ENCODE measurements at places on chromosomes 1 and 21. TPM values are rescaled to one million over a fixed set of nuclear protein-coding genes. Genes with fewer than 3 reads are reported as not detected.
A peak's percentile ranks its signal among the peaks of the same experiment; 100 is the strongest.

- no peak for DNase-seq
These were observed 8.1 kb downstream of the PSMG1 start for GRCh38 chr21:39175154-39175553.

GRCh38 chr1:114218361-114219171 is 64.9 kb upstream of the SYT6 start:
- DNase-seq, result no peak

- no peak for DNase-seq
These were observed 3.5 kb upstream of the VASH2 start for GRCh38 chr1:212946872-212947271.

DNA sequence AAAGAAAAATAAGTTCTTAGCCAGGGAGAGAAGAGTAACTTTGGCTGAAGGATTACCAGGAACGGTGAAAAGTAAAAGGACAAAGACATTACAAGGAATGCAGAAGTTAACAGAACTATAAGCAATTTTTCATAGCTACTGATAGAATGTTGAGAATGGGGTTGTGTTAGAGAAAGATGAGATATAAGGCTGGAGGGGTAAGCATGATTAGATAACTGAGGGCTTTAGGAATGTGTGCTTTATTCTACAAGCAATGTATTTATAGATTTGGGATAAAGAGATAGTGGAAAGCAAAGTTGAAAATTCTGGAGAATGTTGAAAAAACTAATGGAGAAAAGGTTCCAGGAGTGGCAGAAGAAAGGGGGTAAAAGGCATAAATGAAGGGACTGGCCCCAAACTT is 65.4 kb upstream of the PTCH2 start:
- no peak for DNase-seq

Gene S1PR1
- total RNA-seq, result 14.2 TPM

DNA sequence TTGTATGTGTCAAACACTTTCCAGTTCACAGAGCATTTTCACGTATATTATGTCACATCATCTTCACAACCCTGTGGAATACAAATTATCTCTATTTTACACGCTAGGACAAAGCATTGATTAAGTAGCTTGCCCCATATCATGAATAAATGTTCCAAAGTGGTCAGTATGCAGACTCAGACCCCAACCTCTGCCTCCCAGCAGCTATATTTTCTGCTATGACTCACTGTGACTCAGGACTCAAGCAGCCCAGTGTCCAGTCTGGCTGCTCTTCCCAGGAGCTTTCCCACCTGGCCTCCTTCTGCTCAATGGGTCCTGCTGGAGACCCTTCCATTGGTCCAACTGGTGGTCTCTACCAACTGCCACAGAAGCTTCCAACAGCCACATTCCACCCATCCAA is 56.0 kb upstream of the RAP1A start:
- DNase-seq, result no peak

Gene LRRC39
- 0.43 TPM for total RNA-seq

- no peak for DNase-seq
These were observed 53.4 kb upstream of the ATP5PO start for GRCh38 chr21:33968995-33969348.

Gene PTPRU
- total RNA-seq, result 45.2 TPM

Gene RPTN
- not detected for total RNA-seq

DNA sequence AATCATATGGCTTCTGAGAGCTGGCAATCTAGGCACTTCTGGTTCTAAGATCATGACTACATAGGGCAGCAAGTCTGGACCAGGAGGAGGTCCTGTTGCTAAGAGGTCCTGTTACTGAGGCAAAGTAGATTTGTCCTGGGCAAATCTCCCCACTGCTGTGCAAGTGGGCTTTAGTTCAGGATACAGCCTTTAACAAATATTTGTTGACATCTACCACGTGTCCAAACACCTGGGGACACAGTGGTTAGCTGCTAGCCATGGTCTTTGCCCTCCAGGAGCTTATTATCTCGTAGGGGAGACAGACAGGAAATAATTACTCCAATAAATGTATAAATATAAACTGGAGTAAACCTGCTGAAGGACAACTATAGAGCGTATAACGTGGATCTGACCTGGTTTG is 3.2 kb downstream of the CGN start:
- DNase-seq, result no peak

DNA sequence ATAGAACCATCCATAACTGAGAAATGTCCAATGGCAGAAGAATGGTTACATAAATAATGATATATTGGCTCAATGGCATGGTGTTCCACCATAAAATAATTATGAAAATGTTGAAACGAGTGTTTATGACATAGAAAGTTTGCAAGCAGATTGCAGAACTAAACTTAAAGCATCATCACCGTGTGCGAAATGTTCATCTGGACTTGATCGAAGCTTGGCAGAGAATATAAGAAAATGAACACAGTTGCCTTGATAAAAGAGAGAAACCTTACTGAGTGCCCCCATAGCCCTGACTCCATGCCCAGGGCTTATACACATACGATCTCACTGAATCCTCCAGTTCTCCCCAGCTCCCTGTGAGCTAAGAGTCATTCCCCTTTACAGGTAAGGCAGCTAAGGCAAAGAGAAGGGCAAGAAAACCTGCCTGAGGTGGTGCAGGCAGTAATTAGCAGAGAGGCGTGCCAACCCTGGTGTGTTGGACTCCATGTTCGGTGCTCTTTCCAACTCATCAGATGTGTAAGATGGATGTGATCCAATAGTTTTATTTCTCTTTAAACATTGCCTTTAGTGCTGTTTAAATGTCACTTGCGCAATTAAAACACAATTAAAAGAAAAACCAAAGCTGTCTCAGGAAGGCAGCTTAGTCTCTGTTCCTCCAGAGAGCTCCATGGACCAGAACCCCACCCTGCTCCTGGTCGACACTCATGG is 21.8 kb upstream of the SPOCD1 start:
- DNase-seq, result no peak

DNA sequence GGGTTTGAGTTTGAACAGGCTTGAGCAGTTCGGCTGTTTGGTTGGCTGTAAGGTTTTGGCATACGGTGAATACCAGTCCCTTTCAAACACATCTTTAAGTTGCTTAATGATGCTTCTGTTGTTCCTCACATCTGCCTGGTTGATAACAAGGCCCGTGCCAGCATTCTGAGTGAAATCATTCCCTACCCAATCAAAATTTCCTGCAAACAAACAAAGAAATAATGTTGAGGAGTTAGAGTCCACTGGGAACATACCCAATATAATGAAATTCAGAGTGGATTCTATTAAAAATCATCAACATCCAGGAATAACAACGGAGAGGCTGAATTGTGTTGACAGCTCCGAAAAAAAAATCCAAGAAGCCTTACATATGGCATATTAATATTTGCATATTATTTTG is 91.0 kb upstream of the MAP1LC3C start:
- DNase-seq, result no peak

DNA sequence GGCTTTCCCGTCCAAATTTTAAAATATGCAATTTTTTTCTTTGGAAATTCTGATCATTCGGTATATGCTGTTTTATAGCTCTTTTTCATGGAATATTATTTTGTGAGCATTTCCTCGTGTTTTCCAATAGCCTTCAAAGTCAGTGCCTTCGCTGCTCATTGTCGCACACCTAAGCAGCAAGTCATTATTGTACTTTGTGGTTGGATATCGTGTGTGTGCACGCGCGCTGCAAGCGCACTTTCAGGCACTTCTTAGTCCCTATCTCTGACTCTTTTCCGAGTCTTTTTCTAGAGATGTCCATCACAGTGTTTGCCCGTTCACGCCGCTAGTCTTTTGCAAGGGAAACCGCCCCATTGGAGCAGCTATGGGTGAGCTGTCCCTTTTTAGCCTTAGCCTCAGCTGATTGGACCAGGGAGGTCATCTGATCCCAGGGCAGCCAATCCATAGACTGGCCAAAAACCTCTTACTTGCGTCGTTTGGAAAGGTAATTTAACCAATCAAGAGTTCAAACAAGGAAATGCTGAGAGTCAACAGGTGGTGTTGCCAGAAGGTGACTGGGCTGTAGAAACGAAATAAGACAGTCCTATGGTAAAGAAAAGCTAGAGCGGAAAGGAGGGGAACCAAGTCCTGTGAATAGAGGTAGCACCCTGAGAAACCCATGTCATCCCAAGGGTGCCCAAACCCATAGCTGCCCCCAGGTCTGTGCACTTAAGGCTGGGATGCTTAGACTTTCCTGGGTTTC is 710 bp upstream of the HYI start:
- peak; percentile 75 for DNase-seq

DNA sequence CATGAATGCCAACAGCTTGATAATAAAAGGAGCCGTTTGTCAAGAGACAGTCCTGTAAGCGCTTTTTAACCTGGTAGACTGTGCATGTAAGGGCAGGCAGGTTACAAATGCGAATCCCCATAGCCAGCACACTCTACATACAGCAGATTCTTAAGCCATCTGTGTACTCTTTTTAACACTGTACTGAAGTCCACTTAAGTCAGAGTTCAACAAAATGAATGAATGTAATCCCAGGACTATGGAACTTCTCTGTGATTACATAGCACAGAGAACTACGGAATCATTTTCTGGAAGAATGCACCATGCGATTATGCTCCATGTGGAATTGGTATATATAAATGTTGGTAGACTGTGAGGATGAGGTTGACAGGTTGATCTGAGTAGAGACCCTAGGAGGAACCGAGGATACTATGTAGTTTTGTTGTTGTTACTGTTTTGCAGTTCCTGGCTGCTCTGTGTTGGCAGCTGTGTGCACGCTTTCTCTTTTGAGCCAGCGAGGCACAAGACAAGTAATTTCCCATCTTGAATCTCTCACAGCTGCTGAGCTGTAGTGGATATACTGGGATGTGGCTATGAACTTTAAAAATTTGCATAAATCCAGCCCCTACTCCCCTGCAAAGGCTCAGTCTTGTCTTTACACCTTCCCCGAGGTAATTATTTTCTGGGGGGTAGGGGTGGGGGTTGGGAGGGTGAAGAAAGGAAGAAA is 21.9 kb downstream of the LRRC8D start:
- DNase-seq, result no peak

- peak; percentile 28 for DNase-seq
These were observed 2.7 kb downstream of the GRHL3 start for GRCh38 chr1:24321697-24322469.

DNA sequence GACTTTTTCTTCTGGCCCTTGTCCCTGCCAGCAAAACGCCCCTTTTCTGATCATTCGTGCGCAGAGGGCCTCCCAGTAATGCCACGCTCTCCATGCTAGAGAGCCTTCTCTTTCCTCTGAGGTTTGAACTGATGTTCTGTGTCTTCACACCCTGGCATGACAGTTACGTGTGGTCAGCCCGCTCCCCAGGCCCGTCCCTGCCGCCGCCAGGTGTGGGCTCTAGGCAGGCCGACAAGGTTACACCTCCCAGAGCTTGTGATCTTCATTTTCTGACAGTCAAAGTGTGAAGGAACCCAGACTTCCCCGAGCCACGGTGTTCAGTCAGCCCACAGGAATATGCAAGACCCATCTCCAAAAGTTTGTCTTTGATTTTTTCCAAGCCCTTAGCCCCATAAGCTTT is 265.6 kb downstream of the TM2D1 start:
- no peak for DNase-seq

DNA sequence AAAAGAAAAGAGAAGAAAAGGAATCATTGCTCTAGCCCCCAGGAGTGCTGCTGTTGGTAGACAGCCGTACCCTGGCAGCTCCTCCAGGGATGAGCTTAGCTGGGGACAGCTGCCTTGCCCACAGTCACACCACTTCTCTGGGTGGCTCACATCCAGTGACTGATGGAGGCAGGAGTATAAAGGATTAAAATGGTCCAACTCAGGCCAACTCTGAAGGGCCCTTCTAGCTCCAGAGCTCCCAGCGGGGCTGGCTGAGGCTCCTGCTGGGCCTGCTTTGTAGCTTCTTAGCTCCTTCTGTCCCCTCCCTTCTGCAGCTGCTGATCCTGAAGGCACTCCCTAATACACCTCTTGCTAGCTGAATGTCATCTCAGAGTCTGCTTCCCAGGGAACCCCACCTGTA is 4.4 kb downstream of the CITED4 start:
- DNase-seq, result no peak

DNA sequence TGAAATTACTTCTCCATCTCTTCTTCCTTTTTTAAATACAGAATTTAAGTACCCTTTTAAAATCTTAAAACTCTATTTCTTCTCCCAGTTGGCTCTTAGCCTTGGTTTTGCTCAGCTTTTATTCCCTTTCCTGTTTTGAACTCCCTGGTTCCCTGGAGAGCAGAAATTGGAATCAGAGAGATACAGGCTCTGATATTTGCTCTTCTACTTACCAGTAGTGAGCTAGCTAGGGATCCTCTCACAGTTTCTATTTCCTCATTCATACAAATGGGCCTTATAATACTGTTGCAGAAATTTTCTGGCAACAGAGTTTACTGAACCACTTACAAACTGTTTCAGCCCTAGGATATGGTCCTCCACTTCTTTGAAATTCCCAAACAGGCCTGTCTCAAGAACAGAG is 606.3 kb downstream of the NUF2 start:
- DNase-seq, result no peak

Gene ADAM30
- not detected for total RNA-seq

DNA sequence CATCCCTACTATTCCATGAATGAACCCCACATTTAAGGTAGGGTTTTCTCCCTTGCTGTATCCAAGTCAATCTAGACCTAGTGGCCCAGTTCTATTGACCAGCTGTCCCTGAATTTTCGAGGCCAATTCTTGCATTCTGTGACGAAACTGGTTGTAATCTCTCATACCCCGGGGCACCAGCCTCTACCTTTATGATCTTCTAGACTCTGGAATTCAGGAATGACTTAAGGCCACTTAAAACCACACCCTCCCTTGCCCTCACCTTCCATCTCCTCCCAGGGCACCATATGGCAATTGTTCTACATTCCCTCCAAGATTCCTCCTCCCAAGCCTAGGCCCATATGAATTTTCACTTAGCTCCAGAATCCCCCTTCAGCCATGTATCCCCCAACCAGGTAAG is 48.9 kb downstream of the RHOU start:
- DNase-seq, result no peak

DNA sequence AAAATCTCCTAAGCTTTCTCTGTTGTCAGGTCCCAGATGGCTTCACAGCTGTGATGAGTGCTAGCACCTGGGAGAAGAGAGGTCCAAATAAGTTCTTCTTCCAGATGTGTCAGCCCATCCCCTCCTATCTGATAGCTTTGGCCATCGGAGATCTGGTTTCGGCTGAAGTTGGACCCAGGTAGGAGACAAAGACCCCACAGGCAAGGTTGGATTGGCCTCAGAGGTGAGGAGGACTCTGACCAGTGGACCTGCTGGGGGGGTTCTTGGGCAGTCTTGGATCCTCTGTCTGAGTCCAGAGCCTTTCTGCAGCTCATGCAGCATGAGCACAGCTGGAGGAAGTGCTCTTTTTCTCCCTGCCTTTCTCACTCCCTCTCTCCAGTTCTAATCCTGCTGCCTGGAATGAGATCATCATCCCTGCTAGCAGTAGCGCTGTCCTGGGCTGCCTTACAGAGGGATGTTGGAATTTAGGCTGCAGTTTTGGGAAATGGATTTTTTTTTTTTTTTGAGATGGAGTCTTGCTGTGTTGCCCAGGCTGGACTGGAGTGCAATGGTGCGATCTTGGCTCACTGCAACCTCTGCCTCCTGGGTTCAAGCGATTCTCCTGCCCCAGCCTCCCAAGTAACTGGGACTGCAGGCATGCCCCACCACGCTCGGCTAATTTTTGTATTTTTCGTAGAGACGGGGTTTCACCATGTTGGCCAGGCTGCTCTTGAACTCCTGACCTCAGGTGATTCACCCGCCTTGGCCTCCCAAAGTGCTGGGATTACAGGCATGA is 7.1 kb downstream of the RNPEP start:
- no peak for DNase-seq

- DNase-seq, result no peak
These were observed 22.9 kb downstream of the DDX20 start for GRCh38 chr1:111778541-111779051.

GRCh38 chr1:173554089-173554488 is 48.8 kb downstream of the SLC9C2 start:
- DNase-seq, result no peak
